ENCODE measurements at places on chromosomes 13 and 19. TPM values are rescaled to one million over a fixed set of nuclear protein-coding genes. Genes with fewer than 3 reads are reported as not detected.

The ZMYM2 gene
- 13.2 TPM for polyA plus RNA-seq

The GARIN5A gene
- polyA plus RNA-seq: 0.33 TPM

The IRGC gene
- polyA plus RNA-seq: not detected

The ZNF681 gene
- polyA plus RNA-seq: 1.6 TPM

The LGALS4 gene
- 0.44 TPM for polyA plus RNA-seq

The CEBPA gene
- 1.6 TPM for polyA plus RNA-seq

The FUT6 gene
- not detected for polyA plus RNA-seq

The CGB2 gene
- polyA plus RNA-seq: not detected

DNA sequence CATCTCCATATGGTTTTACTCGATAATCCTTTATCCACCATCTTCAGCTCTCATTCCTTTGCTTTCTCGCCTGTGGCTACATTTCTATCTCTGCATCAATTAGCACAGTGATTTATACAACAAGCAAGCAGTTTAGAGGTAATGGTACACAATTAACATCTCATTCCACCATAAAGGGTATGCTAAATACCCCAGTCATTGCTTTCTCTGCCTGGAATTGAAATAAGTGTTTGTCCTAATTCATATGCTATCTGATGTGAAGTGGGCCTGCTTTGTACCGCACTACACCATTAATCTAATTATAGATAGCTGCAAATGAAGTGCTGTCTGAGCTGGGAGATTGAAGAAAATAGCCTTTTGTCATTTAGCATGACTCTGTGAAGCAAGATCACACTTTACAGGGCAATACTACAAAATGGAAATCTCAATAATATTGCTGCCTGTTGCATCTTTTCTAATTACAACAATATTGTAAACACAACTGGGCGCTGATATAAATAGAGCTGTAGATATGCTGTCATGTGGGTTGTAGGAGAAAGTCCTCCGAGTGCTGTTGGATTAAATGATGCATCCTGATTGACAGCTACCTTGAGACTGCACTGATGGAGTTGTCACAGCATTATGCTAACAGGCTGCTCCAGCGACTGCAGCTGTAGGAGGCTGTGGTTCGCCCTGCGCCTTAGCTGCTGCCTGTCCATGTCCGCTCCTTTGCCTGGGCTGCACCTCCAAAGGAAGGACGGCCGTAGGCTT lies 78.2 kb downstream of the GGACT start:
- no peaks in the 10 kb centered on the region for H3K36me3 ChIP-seq
- H3K27me3 ChIP-seq: no peaks in the 10 kb centered on the region
- H3K4me3 ChIP-seq: no peak overlapping the region
- DNase-seq: no peak
- H3K27ac ChIP-seq: no peak overlapping the region
- H3K4me1 ChIP-seq: no peaks in the 10 kb centered on the region

GRCh38 chr19:37304190-37304883 lies 66.6 kb upstream of the ZNF527 start:
- H3K36me3 ChIP-seq: no peaks in the 10 kb centered on the region
- H3K27me3 ChIP-seq: no peaks in the 10 kb centered on the region
- no peak overlapping the region for H3K27ac ChIP-seq
- no peaks in the 10 kb centered on the region for H3K4me1 ChIP-seq
- peak; percentile 12 for DNase-seq

GRCh38 chr19:14090509-14091080 lies at the start of gene SAMD1:
Gene SAMD1 (minus strand): TSS chr19:14090751.
- H3K4me3 ChIP-seq: peak within 1 kb of the TSS; percentile 89
- H3K27ac ChIP-seq: peak within 1 kb of the TSS; percentile 59
- DNase-seq: peak; percentile 79
- no peaks in the 10 kb centered on the region for H3K27me3 ChIP-seq
- H3K4me1 ChIP-seq: peaks cover 14% of the 10 kb centered on the region

GRCh38 chr19:33470040-33470330 lies 51.6 kb downstream of the PEPD start:
- no peaks in the 10 kb centered on the region for H3K36me3 ChIP-seq
- H3K4me1 ChIP-seq: no peaks in the 10 kb centered on the region
- no peak overlapping the region for H3K4me3 ChIP-seq
- H3K27me3 ChIP-seq: no peaks in the 10 kb centered on the region
- no peak for DNase-seq

DNA sequence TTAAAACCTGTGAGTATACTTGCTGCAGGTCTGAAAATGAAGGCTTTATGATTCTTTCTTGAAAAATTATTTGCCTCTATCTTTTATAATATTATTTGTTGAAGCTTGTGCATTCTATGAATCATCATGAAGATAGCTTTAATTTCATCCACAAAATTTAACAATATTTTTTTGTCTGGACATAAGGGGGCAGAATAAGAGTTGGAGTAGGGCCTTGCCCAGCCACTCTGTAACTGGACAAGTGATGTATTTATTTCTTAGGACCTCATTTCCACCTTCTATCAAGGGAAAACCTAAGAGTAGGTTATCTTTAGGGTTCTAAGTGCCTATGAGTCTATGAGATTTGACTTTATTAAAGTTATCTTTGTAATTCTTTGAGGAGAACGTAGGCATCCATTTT lies 49.9 kb downstream of the N4BP2L1 start:
- H3K4me1 ChIP-seq: no peaks in the 10 kb centered on the region
- H3K27me3 ChIP-seq: no peaks in the 10 kb centered on the region
- DNase-seq: no peak
- no peaks in the 10 kb centered on the region for H3K36me3 ChIP-seq
- no peak overlapping the region for H3K27ac ChIP-seq

DNA sequence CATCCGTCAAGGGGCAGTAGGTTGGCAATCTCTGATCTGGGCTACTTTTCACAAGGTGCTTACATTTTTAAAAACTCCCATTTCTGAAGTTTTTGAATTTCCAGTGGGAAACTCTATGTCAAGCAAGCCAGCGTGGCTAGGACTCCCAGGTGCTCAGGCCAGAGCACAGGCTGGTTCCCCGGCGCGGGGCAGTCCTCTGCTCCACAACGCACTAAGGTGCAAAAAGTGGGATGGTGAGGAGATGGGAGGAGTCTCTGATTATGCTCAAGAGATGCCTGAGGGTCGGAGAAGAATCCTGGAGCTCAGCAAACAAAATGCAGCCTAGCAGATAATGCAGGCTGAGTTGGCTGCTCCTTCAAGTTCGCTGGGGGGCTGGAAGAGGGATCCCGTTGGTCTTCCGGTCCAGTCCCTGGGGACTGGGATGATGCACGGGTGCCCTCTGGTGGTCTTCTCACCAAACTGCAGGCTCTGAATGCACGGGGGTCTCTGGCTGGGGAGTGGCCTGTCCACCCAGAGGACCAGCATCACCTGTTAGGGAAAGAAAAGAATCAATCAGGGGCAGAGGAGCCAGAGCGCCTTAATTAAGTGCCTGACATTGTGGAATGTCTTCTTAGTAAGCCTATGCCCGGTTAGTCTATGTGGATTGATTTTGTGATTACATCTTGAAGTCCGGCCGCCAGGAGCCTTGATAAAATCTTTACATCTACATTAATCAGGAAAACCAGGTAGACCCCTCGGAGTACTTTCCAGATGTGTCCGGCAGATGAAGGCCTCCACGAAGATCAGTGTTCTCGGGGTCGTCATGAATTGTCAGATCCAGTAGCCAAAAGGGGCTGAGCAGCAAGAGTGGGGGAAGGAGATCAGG lies 244.4 kb upstream of the MAB21L1 start:
- no peaks in the 10 kb centered on the region for H3K36me3 ChIP-seq
- H3K27me3 ChIP-seq: no peaks in the 10 kb centered on the region
- H3K4me3 ChIP-seq: no peak overlapping the region

- H3K4me1 ChIP-seq: no peaks in the 10 kb centered on the region
- H3K27me3 ChIP-seq: no peaks in the 10 kb centered on the region
- DNase-seq: no peak
Observed at GRCh38 chr13:68257111-68257842, 1027.1 kb upstream of the PCDH9 start.

GRCh38 chr13:92537471-92537870 lies 689.1 kb upstream of the GPC6 start:
- DNase-seq: no peak
- H3K27me3 ChIP-seq: no peaks in the 10 kb centered on the region
- no peak overlapping the region for H3K4me3 ChIP-seq
- H3K36me3 ChIP-seq: no peaks in the 10 kb centered on the region
- H3K27ac ChIP-seq: no peak overlapping the region

GRCh38 chr19:46295401-46296201 lies 1.2 kb upstream of the HIF3A start:
- DNase-seq: no peak
- H3K27me3 ChIP-seq: peaks cover 24% of the 10 kb centered on the region
- no peaks in the 10 kb centered on the region for H3K4me1 ChIP-seq
- no peak overlapping the region for H3K4me3 ChIP-seq

DNA sequence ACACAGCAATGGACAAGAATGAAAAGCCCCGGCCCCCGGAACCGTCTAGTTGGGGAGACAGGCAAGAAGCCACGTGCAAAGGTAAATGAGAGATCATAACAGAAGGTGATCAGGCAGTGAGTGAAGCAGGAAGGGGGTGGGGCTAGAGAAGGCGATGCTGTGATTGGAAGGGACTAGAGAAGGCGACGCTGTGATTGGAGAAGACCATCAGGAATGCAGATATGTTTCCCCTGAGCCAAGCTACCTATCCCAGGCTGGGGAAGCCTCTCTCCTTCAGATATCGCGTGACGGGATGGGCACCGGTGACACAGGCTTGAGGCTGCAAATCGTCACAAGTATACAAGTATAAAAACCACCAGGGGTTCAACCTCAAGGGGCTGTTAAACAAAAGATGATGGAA lies 21.8 kb downstream of the DCAF15 start:
- no peak overlapping the region for H3K4me3 ChIP-seq
- H3K27ac ChIP-seq: no peak overlapping the region
- H3K36me3 ChIP-seq: peaks cover 3% of the 10 kb centered on the region
- peaks cover 11% of the 10 kb centered on the region for H3K4me1 ChIP-seq
- no peaks in the 10 kb centered on the region for H3K27me3 ChIP-seq
- DNase-seq: no peak

DNA sequence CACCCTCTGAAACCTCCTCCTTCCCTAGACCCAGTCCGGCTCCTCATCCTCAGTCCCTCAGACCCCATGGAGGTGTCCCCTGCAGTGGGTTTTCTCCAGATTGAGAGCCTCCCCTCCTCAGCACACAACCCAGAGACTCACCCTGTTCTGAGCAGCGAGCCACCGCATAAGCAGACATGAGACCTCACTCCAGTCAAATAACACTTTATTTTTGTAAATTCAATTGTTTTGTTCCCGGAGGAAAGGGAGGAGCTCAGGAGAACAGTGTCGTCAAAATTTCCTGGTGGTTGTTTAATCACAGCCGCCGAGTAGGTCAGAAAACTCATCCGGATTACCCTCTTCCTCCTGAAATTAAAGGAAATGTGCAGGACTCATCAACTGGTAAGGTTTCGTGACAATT lies 57.5 kb downstream of the ERICH4 start:
- no peaks in the 10 kb centered on the region for H3K4me1 ChIP-seq
- no peak for DNase-seq
- no peaks in the 10 kb centered on the region for H3K36me3 ChIP-seq
- H3K4me3 ChIP-seq: no peak overlapping the region
- peaks cover 7% of the 10 kb centered on the region for H3K27me3 ChIP-seq

DNA sequence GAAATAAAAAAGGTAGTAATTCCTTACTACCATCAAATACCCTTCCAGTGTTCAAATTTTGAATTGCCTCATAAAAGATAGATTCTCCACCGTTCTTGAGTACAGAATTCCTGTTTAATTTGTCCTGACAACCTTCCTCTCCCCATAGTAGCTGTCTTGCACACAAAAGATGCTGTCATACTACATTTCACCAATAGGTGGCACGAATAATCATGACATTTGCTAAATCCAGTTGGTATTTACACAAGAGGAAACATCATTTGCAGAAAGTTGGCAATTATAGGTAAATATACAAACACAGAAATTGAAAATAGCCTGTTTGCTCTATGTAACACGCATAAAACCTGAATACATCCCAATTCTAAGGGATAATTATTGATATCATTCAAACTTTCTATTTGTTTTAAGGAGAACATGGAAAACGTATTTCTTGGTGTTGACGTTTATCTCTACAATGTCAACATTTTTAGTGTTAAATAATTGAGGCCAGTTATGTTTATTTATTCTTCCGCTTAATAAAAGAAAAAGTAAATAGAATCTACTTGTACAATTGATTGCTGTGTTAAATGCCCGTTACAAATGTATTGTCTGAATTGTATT lies 58.3 kb upstream of the CLDN10 start:
- no peak overlapping the region for H3K4me3 ChIP-seq
- H3K36me3 ChIP-seq: no peaks in the 10 kb centered on the region
- H3K27me3 ChIP-seq: no peaks in the 10 kb centered on the region
- no peaks in the 10 kb centered on the region for H3K4me1 ChIP-seq
- no peak overlapping the region for H3K27ac ChIP-seq

DNA sequence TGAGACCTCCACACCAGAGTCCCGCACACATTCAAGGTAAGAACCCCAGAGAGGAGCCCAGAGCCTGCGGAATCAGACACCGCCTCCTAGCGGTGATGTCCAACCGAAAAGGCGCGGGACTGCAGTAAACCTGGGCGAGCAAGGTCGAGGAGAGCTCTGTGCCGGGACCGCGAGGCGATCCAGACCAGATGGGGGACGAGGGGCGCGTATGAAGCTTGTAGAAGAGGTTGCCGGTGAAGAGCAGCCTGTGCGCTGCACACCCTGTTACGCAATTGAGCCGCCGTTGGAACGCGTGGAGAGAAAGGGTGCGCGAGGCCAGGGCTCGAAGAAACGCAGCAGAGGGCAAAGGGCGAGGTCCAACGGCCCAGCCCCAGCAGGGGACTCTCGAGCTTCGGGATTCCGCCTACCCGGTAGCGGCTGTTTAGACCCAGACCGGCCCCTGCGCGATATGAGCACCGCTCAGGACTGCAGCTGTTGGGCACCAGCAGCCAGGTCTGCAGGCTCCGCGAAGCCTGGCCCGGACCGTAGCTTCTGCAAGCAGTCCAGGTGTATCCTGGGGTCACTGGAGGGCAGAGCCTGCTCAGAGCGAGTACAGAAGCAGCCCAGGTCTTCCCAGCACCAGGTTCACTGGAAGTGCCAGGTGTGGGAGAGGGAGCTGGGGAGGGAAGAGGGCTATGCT lies 65.9 kb upstream of the ZNF599 start:
- DNase-seq: no peak
- H3K27ac ChIP-seq: no peak overlapping the region
- H3K36me3 ChIP-seq: no peaks in the 10 kb centered on the region
- peaks cover 3% of the 10 kb centered on the region for H3K4me1 ChIP-seq

DNA sequence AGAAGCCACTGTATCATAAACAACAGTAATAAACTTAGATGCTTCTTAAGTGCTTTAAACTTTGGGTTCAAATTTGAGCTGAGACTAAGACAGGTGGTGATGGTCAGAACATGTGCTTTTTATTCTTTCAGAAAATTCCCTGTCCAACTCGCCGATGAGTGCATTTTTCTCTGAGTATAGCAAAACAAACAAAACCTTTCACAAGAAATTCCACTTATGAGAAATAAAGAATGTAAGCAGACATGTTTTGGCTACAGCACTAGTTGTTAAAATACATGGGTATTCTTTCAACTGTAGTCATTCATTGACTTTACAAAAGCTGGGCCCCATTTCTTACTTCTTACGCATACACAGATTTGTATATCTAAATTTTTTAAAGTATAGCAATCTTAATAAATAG lies 125.6 kb downstream of the SPRY2 start:
- H3K4me1 ChIP-seq: no peaks in the 10 kb centered on the region
- DNase-seq: no peak
- no peak overlapping the region for H3K4me3 ChIP-seq
- no peaks in the 10 kb centered on the region for H3K36me3 ChIP-seq
- no peaks in the 10 kb centered on the region for H3K27me3 ChIP-seq

GRCh38 chr13:56917966-56918365 lies 222.8 kb upstream of the PRR20A start:
- no peaks in the 10 kb centered on the region for H3K27me3 ChIP-seq
- no peak overlapping the region for H3K27ac ChIP-seq
- H3K4me1 ChIP-seq: no peaks in the 10 kb centered on the region
- H3K36me3 ChIP-seq: no peaks in the 10 kb centered on the region

GRCh38 chr19:3190921-3191805 lies 5.4 kb downstream of the NCLN start:
- H3K27me3 ChIP-seq: no peaks in the 10 kb centered on the region
- DNase-seq: no peak
- no peak overlapping the region for H3K27ac ChIP-seq
- H3K4me1 ChIP-seq: peaks cover 32% of the 10 kb centered on the region
- no peaks in the 10 kb centered on the region for H3K36me3 ChIP-seq
